HuH-7.5 (cell line): ENCODE measurements at places on chromosomes 1 and 21.
A peak's percentile ranks its signal among the peaks of the same experiment; 100 is the strongest.

- no peak for DNase-seq
Observed at GRCh38 chr21:35072960-35073359, 23.9 kb upstream of the RUNX1 start.

DNA sequence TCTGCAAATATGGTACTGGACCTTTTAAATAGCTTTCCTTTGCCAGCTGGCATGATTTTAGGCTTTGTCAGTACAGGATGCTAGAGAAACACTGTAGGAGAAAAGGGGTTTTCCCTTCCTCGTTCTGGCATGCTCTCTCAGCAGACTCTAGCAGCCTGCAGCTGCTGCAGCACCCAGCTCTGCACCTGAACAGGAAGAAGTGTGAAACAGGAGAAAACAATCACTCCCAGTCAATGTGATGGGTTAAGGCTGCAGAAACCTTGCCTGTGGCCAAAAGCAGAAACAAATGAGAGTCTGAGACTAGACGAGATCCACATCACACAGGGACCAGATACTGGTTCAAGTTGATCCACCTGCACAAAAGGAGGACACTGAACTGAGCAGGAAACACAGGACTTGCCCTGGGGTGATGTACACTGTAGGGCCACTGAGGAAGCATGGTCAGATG, 21.2 kb downstream of the OVGP1 start:
- no peak for DNase-seq

DNA sequence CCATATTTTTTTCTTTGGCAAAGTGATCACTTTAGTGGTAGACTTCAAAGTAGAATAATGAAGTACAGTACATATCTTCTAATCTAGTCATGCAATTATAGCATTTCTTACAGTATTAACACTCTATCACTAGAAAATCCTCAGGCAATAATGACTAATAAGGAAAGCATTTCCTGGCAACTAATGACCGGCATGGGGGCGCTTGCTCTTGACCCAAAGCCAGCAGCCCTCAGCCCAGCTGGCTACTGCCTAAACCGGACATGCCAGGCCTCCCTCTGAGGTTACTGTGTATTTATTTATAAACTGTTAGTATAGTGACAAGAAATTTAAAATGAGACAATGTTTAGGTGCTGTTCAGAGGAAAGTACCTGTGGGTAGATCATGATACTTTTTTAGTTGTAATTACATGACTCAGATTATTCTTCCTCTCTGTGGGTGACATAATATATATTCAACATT, 633.8 kb downstream of the PTPRC start:
- peak; percentile 10 for DNase-seq

DNA sequence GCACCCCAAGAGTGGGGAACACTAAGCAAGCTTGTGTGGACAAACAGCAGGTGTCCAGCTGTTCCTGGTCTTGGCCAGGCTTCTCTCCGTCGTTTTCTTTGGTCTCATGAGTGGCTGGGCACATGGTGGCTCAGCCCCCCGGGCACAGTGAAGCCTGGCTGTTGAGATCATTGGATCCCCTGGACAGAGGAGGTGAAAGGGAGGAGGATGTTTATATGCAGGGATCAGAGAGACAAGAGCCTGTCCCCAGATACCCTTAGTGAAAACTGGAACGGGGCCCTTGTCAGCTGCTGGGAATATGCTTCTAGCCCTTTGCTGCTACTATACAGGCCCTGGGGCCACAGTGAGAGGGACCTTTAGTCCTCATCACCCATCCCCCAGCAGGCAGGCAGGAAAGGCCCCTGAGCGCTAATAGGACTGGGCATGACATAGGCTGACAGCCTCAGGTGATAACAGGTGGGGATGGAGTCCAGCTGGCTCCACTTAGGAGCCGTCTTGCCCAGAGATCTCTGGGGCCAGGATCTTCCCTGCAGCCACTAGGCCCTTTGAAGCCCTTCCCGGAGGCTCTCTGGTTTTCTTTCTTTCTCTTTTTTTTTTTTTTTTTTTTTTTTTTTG, 16.4 kb downstream of the EPHA8 start:
- DNase-seq = no peak

DNA sequence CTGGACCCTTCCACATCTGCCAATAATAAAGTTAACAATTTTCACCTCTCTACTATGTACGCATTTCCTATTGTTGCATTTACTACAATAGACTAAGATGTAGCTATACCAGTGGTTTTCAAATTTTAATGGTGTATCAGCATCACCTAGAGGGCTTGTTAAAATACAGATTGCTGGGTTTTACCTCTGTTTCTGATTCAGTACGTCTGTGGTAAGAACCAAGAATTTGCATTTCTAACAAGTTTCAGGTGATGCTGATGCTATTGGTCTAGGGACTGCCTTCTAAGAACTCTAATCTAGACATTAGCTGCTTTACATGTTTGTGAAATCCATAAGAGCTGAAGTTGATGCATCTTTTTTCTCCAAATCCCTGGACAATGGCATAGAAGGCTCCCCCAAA, 59.7 kb downstream of the ERICH3 start:
- DNase-seq = no peak

DNA sequence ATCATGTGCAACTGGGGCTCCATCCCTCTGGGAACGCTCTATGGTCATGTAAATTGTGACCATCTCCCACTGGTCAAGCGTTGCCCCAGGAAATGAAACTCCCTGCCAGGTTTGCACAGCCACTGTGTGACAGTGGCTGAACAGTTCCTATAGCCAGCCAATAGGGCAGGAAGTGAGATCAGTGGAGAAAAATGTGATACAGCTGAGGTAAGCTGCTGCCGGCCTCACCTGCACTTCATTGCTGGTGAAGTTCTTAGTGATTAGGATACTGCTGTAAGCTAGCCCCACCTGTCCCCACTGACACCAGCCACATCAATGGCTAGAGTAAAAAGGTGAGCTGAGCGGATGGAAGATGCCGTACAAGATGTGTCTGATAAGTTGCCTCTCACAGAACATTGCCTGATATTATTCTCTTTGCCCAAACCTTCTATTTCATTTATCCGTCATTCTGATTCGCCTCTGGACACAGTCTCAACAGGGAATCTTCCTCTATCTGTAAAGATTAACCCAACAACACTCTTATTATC, 38.4 kb upstream of the CDC42BPA start:
- no peak for DNase-seq

- DNase-seq = no peak
Observed at GRCh38 chr1:27664291-27664690, 7.7 kb downstream of the IFI6 start.

DNA sequence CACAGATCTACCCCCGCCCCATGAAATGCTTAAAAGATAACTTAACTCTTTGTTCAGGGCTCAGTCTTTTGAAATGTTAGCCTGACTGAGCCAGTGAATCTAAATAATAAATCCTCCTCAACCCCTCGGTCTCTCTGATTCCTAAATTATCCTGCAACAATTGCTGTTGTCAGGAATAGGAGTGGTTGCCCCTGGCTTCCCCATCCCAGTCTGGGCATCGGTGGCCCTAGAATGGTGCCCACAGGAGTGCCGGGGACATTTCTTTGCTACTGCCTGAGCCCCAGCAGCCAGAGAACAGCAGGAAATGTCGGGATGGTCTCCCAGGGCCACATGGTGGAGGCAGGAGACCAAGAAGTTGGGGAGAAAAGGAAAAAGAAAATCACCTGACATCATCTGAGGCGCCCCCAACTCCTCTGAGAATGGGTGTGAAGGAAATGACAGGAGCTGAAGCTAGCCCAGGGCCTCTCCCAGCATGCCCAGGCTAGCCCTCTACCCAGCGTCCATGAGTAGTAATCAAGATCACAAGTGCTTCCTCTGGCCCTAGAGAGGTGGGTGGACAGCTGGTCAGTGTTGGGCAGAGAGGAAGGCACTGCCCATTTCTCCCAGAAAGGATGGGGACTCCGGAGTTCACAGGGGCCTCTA, 1.6 kb downstream of the PADI4 start:
- DNase-seq = no peak

DNA sequence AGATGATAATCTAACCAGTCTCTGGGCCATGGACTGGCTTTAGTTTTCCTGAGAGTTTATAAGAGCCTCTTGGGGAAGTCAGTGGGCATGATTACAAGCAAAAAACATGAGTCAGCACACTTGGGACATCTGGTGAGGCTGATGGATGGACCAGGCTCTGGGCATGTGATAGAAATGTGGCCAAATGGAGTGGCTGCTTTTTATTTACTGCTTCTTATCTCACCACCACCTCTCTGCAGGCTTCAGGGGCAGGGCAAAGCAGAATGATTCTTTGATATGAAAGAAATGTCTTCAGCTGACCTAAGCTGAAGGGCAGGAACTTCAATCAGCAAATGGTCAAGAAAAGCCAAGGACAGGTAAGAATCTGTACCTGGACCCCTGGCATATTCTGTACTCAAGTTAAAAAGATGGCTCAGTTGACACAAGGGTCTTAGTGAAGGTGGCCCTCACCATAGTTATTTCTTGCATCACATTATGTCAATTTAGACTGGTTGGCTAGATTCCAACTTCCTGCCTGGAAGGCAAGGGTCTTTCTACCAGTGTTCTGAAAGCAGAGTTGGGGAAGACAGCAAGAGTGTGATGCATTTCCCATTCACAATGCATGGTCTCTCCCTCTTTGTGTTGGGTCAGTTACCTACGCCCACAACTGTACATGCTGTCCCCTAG, 162.8 kb downstream of the FASLG start:
- no peak for DNase-seq

- DNase-seq = no peak
Observed at GRCh38 chr1:15370781-15371520, 38.7 kb upstream of the EFHD2 start.

DNA sequence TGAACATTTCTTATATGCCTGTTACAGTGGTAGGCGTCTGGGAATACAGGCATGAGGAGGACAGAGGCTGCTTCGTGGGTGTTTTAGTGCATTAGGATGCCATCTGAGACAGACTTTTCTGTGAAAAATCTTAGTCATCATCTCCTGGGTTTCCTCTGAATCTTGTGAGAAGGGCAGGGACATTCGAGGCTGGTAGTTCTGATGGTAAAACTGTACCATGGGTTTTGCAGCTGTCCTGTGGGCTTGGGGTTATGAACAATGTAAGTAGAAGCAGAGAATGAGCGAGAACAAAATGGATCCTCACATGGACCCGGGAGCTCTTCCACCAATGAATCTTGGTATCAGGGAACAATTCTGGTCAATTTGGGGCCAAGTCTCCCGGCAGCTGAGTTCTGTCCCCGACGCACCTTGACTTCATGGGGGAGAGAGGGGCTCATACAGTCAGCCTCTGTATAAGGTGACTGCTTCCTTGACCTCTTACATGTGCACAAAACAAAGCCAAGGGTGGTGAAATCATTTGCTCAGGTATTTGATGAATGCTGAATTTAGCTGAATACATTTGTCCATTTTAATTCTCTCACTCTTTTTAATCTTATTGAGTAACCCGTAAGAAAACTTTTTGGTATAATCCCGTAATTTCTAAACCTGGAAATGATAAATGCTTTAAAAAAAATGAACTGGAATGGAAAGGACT, 63.6 kb upstream of the ERRFI1 start:
- DNase-seq = no peak

GRCh38 chr1:42748461-42749410, 8.7 kb upstream of the CLDN19 start:
- DNase-seq = no peak

- DNase-seq = no peak
Observed at GRCh38 chr21:27812279-27812678, 845.4 kb upstream of the ADAMTS5 start.

GRCh38 chr1:184624626-184625025, 130.0 kb downstream of the EDEM3 start:
- DNase-seq = no peak

- no peak for DNase-seq
Observed at GRCh38 chr1:203283597-203283996, 21.7 kb upstream of the BTG2 start.

GRCh38 chr1:108961752-108962486, 1.4 kb downstream of the CLCC1 start:
- DNase-seq = no peak

DNA sequence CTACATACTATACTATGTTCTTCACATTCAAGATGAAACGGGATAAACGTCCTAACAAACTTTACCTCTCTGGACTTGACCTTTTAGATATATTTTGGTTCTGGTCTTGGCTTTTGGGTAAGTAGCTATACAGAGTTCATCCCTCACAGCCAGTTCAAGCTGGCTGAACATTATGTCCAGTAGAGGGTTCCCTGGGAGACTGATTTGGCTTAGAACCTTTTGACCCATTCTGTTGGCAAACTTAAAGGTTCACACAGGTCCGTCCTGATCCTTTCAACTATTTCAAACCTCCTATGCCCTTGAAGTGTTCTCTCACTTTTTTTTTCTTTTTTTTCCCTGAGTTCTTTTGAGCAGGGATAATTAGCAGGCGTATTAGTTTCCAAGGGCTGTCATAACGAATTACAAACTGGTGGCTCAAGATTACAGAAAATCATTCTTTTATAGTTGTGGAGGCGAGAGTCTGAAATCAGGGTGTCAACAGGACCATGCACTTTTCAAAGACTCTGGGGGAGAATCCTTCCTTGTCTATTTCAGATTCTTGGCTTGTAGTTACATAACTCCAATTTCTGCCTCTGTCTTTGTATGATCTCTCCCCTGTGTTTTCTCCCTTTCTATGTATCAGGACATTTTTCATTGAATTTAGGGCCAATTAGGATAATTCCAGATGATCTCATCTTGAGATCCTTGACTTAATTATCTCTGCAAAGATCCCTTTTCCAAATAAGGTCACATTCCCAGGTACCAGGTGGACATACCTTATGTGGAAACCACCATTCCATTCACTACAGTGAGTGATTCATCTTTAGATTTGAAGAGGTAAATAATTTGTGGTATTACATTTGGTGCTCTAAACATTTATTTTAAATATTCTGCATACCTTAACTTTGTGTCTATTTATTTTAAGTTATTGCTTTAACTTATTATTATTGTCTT, 257.4 kb upstream of the USP25 start:
- DNase-seq = no peak

- DNase-seq = no peak
Observed at GRCh38 chr1:233485385-233485784, 128.5 kb upstream of the KCNK1 start.

GRCh38 chr1:114108751-114109255, 44.9 kb downstream of the SYT6 start:
- DNase-seq = no peak

- no peak for DNase-seq
Observed at GRCh38 chr1:920010-920409, 3.7 kb upstream of the SAMD11 start.

- DNase-seq = no peak
Observed at GRCh38 chr1:8598783-8599182, 218.7 kb downstream of the RERE start.

DNA sequence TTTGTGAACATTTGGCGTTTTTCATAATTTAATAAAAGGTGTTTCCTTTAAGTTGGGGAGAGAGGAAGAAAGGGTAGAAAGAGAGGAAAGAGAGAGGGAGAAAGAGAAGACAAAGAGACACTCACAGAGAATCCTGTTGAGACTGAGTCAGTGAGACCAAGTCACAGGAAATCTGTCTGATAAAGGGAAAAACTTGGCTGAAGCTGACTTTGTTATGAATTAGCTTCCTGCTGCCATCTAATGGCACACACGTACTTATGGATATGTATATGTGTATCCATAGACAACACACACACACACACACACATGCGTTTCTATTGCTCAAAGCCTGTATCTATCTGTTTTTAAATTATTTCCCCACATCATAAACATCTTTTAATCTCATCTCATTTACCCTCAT, 42.5 kb upstream of the DISC1 start:
- DNase-seq = peak; percentile 28
